ENCODE measurements at places on chromosomes 5 and 9.

- no peak for DNase-seq
These were observed 97.3 kb upstream of the DAB2 start for GRCh38 chr5:39521940-39522590.

GRCh38 chr5:156427315-156427714 is 100.4 kb downstream of the SGCD start:
- no peak for DNase-seq

DNA sequence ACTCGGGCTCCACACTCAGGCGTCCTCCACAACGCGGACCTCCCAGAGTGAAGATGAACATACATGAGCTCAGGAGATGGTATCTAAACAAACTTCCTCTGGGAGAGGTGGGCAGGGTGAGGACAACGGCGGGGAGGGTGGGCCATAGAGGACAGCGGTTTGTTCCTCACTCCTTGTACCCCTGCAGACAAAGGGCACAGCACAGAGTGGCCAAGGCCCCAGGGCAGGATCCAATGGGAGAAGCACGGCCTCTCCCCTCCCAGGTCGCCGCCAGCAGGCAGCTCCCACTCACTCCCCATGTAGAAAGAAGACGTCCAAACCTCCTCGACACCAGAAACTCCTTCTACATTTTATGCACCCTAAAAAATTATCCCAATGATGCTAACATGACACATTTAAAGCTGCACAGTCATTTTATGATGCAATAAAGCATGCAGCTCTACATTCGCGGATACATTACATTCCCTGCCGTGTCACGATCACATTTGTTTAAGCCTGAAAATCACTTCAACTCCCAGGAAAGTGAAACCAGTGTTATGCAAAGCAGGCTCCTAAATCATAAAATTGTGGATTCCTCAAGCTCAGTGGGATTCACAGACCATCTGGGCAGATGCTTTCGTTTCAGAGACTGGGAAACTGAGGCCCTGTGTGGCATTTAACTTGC is 87.5 kb upstream of the SARDH start:
- DNase-seq: no peak

GRCh38 chr9:134326724-134327601 is 708 bp downstream of the RXRA start:
- no peak for DNase-seq

DNA sequence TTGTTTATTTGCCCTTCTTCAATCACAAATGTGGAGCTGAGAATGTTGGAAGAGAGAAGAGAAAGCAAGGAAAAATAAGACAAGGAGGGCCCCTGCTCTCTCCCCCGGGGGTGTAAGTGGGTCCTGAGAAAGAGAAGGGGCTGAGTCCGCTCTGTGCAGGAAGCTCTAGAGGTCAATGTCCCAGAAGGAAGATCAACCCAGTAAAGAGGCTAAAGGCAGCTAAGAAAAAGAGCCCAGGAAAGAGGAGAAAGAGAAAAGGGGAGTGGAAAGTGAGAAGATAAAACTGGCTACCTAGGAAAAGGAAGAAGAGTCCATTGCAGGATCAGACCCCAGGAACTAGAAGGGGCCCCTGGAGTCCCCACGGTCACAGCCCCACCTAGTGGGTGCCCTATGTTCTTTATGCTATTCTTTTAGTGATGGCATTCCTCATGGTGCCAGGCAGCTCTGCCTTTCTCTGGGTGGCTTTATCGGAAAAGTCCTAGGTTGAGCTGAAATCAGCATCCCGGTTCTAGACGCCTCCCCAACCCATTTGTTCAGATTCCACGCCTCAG is 583.4 kb downstream of the ACTL7B start:
- DNase-seq: no peak

GRCh38 chr5:36523926-36524325 is 82.5 kb upstream of the SLC1A3 start:
- no peak for DNase-seq

- DNase-seq: no peak
These were observed 155.0 kb upstream of the TSLP start for GRCh38 chr5:110916381-110917049.

- no peak for DNase-seq
These were observed 328.7 kb downstream of the MARCHF11 start for GRCh38 chr5:15850939-15851341.

GRCh38 chr5:74810915-74811314 is 43.9 kb downstream of the NSA2 start:
- no peak for DNase-seq

DNA sequence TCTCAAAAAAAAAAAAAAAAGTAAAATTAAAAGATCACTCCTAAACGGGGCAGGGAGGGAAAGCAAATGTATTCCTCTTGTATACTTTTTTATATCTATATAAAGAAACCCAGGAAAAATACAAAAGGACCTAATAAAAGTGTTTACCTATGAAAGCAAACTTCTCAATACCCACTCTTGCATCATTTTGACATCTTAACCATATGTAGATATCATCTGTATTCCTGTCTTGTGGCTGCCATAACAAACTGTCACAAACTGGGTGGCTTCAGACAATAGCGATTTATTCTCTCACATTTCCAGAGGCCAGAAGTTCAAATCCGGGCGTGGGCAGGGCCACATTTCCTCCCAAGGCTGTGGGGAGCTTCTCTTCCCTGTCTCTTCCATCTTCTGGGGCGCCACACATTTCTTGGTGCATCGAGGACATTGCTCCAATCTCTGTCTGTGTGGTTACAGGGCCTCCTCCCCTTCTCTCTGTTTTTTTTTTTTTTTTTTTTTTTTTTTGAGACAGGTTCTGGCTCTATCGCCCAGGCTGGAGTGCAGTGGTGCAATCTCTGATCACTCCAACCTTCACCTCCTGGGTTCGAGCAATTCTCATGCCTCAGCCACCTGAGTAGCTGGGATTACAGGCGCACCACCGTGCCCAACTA is 58.4 kb upstream of the IL17B start:
- DNase-seq: no peak

DNA sequence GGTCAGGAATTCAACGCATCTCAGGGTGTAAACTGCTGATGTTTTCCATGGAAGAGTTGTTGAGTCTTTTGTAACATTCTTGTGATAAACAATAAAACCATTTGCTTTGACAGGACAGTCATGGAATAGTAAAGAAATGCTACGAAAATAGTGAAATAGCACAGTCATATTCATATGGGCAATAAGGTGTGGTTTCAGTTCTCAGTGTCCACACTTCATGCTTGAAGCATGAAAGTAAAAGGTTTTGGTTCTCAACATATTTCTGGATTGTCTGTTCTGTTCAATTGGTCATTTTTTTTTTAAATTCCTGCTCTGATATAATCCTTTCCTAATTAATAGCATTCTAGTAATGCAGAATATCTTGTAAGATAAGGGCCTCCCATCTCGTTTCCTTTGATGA is 467.6 kb upstream of the ZNF608 start:
- DNase-seq: no peak

- no peak for DNase-seq
These were observed 28.8 kb upstream of the ROR2 start for GRCh38 chr9:91978740-91979414.

DNA sequence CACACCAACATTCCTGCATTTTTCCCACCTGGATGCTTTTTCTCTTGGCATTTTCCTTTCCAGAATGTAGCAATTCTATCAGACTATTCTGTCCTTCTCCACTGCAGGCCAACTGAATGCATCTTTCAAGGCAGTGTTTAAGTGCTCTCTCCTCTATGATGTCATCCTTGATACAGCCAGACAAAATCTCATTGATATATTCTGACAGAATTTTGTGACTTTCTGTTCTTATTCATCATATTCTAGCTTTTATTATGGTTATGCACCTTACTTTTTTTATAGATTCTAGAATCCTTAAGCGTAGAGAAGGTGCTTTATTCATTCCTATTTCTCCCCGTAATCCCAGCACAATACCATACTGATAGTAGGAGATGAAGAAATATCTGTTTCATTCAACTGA is 355.5 kb upstream of the CCNH start:
- no peak for DNase-seq

DNA sequence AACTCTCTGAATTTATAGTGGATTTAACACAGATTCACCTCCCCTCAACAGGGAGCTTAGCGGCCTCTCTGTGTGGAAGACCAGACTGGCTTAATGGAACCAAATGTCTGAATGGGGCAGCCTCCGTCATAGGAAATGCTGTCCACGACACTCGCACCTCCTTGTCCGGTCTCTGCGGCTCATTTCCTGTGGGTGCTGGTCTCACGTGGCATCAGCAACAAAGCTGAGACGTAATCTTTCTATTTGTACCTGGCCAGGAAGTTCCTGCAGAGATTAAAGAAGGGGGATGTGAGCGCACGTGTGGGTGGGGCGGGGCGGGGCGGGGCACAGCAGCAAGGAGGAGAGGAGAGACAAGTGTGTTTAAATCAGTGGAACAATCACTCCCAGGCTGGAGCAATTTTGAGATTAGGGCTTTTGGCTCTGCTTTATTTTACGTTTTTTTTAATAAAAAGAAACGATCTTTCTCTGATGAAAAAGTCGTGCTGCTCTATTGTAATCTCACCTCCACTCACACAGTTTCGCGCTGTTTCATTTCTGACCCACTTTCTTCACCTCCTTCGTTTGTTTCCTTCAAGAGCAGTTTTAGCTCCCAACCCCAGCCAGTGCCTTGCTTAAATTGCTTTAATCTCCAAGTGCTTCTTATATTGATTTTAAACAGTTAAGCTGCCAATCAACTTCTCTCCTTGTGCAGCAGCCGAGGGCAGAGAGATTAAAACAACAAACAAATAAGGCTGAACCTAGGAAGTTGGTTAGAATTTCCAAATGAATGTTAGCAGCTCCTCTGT is 132.2 kb upstream of the ASTN2 start:
- no peak for DNase-seq

DNA sequence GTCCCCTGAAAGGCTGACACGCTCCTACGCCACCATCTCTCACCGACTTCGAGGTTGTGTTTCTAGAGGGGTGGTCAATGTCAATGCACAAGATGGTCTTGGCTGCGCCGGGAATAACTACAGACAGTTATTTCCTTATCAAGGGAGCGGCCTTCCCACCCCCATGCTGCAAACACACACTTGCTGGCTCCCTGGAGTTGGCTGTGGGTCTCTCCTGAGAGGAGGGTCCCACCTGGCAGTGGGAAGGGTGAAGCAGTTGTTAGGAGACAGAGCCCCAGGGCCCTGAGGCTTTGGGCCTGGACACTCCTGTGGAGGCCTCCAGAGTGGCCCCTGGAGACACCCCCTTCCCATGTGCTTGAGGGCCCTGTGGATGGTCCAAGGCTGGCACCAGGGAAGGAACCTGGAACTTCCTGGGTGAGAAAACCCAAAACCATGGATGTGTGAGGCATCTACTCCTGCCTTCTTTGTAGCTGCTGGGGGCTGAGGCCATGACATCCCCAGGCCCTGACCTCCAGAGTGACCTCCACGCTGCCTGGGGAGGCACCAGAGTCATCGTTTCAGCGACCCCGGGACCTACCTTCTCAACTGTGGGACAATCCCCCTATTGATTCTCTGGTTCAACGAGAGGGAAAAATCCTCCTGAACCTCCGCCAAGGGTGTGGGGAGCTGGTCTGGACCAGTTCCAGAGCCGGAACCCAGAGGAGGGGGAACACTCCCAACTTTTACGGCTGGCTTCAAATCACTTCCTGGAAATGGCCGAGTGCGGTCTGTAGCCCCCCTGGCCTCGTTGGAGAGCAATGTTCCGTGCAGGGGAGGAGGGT is 101.1 kb upstream of the COL5A1 start:
- DNase-seq: no peak

DNA sequence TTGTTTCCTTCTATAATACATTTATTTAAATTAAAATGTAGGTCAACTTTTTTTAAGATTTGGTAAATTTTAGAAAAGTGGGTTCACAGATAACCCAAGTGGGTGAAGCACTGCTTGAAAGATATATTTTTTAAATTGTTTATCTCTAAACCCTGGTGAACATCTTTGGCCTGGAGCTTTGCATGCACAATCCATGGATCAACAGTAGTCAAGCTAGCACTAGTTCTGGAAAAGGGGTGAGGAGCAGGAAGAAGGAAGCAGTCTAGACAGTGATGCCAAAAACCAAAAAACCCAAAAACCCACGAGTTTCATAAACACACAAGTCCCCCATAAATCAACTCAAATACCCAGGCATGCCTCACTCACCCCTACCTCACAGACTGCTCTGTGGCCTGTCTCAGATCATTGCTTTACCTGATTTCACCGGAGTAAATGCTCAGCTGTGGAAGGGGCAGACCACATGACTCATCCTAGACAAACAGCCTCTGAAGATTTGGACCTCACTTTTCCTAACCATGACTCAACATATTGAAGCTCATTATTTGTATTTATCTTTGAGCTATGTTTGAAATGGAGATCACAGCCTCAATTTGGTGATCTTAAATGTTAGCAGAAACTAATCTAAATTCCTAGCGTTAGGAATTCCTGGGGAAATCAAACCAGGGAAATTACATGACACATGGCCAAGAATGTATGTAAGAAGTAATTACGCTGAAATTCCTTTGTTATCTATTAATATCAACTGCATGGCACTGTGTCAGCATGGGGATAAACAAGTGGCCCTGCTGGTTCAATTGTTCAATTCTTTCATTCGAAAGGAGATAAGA is 149.6 kb downstream of the ZNF608 start:
- no peak for DNase-seq

DNA sequence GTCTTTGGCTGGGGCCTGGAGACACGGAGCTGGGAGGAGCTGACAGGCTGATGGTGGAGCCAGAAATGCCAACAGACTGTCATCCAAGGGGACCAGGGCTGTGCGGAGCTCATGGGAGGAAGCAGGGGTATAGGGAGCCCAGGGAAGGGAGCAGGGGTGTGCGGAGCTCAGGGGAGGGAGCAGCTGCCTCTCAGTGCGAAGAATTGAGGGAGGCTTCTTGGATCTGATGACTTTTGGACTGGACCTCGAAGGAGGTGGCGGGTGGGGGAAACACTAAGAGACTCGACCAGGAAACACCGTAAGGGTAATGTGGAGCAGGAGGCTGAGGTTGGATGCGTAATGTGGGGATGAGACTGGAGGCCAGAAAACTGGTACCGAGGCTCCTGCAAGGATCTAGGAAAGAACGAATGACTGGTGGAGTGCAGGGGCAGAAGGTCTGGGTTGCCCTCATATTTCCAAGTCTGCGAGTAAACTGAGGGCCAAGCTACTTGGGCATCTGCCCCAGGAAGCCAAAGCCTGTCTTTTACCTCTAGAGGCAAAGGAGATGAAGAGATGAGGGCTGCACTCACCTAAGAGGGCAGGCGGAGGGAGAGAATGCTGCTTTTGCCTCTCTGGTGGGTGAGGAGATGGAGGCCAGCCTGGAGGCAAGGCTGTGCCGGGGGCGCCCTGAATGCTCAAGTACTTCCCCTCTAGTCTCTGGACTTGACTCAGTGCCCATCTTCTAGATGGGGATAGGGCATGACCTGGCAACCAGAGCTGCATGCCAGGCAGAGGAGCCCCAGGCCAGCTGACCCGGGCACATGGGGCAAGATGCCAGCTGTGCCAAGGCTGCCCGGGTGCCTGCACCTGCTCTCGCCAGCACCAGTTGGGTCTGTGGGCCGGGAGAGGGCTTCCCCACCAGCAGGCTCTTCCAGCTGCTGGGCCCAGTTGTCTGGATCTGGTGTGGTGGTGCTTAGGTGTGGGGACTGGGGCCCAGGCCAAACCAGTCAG is 2.3 kb downstream of the PTGS1 start:
- DNase-seq: no peak

All from activated CD8-positive, alpha-beta memory T cell treated with anti-CD3 and anti-CD28 coated beads for 48 hours (primary cell).